ENCODE measurements at places on chromosomes 13 and 19.

GRCh38 chr19:28468701-28469459 lies 744.1 kb downstream of the UQCRFS1 start:
- ATAC-seq = peak; percentile 8

DNA sequence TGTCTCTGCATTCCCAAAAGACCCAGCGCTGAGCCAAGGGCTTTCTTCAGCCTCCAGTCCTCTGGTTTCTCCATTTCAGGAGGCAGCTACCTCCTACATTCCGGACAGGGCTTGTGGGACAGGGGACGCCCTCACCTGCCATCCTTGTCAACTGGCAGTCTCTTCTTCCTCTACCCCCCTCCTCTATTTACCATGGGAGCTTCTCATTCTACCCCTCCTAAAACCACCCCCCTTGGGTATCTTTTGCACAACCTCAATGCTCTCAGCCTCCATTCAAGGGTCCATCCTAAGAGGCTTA lies 43.8 kb downstream of the ZNF93 start:
- no peak for ATAC-seq

- ATAC-seq = no peak
These were observed 549.0 kb downstream of the GPC6 start for GRCh38 chr13:93775507-93776108.

- ATAC-seq = no peak
These were observed 19.6 kb upstream of the QTRT1 start for GRCh38 chr19:10681658-10682057.

DNA sequence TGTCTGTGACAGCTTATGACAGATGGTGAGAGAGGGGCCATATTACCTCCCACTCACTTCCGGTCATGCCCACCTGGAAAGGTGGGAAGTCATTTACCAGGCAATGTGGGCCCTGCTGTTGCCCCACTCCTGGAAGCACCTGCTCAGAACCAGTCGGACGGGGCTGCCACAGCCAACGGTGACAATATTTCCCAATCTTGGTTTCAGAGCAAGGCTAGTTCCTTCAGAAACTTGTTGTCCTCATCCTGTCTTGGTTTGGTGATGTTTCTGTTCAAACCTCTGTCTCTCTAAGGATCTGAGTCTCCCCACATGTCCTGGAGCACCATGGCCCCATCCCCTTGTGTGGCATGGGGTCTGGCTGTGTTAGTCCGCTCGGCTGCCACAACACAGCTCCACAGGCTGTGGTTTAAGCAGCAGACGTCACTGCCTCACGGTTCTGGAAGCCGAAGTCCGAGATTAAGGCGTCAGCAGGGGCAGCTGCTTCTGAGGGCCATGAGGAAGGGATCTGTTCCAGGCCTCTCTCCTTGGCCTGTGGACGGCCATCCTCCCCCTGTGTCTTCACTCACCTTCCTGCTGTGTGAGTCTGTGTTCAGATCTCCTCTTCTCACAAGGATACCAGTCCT lies 31.5 kb upstream of the SLC15A1 start:
- no peak for ATAC-seq

DNA sequence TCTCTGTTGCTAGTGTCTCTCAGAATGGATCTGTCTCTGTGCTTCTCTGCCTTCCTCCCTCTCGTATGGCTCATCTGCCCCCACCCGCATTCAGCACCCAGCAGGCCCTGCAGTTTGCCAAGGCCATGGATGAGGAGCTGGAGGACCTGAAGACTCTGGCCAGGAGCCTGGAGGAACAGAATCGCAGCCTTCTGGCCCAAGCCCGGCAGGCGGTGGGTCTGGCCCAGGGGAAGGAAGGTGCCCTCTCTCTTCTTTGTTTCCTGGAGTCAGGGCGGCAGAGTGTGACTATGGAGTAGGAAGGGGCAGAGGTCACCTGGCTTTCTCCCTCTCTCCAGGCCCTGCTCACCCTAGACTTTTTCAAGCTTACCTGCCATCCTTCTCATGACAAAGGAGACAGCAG lies 10.9 kb downstream of the KASH5 start:
- no peak for ATAC-seq

Measured in motor neuron (in vitro differentiated cells).